Activated naive CD4-positive, alpha-beta T cell (primary cell): ENCODE measurements at places on chromosomes 11 and 22.

DNA sequence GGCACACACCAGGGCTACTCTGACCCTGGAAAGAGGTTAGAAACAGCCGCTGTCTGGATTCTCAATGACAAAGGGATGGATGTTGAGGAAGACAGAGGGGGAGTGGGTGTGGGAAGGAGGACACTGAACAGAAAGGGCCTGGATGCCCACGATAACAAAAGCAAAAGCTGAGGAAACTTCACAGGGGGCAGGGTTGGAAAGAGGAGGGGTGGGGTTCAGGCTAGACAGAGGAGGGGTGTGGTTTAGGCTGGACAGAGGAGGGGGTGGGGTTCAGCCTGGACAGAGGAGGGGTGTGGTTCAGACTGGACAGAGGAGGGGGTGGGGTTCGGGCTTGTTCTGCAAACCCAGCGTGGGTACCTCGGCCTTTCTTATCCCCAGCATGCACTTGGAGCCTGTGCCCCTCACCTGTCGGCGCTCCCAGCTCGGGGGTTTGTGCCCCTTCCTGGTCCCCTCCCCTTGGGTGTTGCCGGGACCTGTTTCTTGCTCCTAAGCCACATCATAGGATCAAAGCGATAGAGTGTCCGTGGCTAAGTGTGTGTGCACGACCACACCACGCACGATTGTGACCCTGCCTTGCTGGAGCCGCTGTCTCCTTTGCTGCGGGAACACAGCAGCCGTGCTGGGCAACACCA is 75.6 kb downstream of the BRD1 start:
- no peak for DNase-seq

DNA sequence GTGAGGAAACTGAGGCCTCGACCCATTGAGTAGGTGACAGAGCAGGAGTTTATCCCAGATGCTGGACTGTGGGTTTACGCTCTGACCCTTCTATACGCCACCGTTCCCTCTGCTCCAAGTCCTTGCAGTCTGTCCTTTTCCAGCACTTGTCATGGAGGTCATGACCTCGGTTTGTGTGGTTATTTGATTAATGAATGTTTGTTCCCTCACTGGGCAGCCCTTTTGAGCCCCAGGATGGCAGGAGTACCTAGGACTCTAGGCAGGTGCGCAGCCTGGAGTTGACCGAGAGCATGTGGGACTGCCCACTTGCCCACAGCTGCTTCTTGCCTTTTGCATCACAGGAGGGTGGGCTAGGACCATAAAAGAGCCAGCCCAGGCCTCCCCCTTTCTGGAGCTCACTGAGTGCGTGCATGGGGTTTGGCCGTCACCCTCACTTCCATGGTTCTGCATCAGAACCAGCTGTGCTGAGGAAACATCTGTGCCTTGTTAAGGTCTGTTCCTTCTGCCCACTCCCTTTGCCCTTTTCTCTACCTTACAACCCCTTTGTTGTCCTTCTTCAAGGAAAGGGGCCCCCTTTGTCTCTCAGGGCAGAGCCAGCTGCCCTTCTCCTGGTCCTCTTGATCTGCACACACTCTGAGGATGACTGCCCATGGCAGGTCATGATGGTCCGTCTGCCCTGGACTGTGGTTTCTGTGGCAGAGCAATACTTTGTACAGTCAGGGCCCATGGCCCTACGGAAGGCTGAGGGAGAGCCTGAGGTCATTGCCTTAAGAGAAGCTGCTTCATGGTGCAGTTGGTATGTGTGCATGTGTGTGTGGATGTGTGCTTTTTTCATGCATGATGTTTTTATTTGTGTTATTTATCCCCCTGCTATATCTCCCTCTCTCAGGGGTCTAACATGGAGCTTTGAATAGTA is 38.2 kb downstream of the BMAL1 start:
- DNase-seq: no peak

- no peak for DNase-seq
Measured at GRCh38 chr11:75589933-75590332, 27.9 kb downstream of the SERPINH1 start.

- no peak for DNase-seq
Measured at GRCh38 chr11:119610836-119611426, 118.1 kb downstream of the NECTIN1 start.

DNA sequence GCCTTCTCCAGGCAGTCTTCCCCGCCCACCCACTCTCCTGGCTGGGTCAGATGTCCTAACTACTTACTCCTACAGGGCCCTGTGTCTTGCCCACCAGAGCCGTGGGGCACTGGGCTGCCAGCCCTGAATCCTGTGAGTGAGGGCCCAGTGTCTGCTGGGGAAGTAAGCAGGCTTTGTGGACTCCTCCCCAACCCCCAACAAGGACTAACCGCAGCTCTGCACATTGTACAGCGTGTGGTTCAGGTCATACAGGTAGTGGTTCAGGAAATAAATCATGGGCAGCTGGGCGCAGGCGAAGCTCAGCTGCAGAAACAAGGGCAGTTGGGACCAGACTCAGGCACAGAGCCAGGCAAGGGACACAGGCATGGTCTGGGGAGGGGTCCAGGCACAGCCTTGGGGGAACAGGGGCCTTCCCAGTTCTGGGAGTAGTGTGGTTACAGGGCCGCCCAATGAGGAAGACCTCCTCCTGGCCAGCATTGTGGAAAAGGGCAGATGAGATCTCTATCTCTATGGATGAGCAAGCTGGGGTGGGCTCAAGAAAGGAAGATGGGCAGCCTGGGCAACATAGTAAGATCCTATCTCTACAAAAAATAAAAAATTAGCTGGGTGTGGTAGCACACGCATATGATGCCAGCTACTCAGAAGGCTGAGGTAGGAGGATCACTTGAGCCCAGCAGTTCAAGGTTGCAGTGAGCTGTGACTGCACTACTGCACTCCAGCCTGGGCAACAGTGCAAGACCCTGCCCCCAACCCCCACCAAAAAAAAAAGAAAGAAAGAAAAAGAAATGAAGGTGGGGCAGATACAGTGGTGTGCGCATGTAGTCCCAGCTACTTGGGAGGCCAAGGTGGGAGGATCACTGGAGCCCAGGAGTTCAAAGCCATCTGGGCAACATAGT is 5.5 kb downstream of the UNC93B1 start:
- no peak for DNase-seq

GRCh38 chr11:44306918-44307244 is 3.1 kb downstream of the ALX4 start:
- DNase-seq: no peak

DNA sequence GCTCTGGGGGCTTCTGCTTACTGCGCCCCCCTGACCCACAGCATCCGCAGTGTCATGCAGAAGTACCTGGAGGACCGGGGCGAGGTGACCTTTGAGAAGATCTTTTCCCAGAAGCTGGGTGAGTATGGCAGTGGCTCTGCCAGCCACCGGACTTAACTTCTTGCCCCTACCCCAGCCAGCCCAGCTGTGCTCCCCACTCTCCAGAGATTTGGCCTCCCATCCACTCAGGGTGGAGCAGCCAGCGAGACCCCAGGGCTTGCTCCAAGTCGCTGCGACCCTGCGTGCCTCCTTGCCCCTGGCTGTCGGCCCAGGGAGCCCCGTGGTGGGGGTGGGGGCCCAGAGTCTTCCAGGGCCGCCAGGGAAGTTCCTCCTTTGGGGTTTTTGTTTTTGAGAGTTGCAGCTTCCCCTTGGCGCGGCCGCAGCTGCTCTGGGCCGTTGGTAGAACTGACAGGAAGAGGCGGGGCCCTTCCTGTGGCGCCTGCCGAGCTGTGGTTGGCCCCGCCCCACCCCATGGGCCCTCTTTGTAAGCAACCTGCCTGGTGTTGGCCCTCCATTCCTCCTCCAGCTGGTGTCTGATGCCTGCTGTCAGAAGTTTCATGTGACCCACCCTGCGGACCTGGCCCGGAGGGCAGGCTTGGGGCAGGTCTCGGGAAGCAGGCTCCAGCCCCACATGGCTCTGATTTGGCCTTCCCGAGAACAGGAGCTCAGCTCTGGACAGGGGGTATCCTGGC is 11.1 kb downstream of the GRK2 start:
- DNase-seq: peak; percentile 91

GRCh38 chr11:121018746-121019145 is 5.2 kb upstream of the TBCEL start:
- no peak for DNase-seq

- DNase-seq: no peak
Measured at GRCh38 chr22:19229600-19229999, 51.1 kb upstream of the SLC25A1 start.

DNA sequence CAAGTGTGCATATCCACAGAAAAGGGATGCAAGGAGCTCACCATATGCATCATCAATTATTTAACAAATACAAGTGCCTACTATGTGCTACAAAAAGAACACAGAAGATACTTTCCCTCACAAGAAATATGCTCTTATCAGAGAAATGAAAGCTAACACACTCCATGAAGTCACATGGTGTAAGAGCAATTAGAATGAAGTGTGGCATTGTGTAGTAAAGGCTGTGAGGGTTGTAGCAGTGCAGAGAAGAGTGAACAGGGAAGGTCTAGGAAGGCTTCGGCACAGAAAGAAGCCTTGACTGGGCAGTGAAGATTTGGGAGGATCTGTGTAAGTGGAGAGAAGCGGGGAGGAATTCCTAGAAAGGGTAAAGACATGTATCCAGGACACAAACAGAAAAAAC is 22.5 kb downstream of the PPP2R1B start:
- DNase-seq: no peak

- DNase-seq: no peak
Measured at GRCh38 chr22:48757985-48758561, 1069.6 kb downstream of the BRD1 start.

- DNase-seq: no peak
Measured at GRCh38 chr11:114318361-114318760, 22.2 kb downstream of the NNMT start.

GRCh38 chr22:44293876-44294275 is 18.9 kb downstream of the SHISAL1 start:
- no peak for DNase-seq

GRCh38 chr11:74144592-74144991 is 26.2 kb downstream of the C2CD3 start:
- no peak for DNase-seq

GRCh38 chr11:121309688-121310087 is 17.1 kb downstream of the SC5D start:
- DNase-seq: no peak

GRCh38 chr11:32105871-32106560 is 15.1 kb downstream of the RCN1 start:
- no peak for DNase-seq

- peak; percentile 38 for DNase-seq
Measured at GRCh38 chr11:61041755-61042518, 60.4 kb upstream of the CD5 start.

DNA sequence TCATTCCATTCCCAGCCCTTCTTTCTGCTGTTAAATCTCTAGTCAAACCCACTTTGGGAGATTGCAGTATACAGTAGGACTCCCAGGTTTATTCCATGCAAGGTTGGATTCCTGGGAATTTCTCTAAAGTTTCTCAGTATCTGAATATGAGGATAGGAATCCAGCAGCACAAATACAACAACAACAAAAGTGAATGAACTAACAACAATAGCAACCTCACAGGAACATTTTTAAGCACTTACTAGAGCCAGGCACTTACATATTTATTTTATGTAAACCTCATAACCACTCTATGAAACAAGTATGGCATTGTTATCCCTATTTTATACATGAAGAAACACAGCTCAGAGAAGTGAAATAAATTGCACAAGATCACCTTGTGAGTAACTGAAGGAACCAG is 1.9 kb downstream of the MMP7 start:
- DNase-seq: no peak

GRCh38 chr22:20240447-20240764 is 27.7 kb downstream of the RTN4R start:
- no peak for DNase-seq

DNA sequence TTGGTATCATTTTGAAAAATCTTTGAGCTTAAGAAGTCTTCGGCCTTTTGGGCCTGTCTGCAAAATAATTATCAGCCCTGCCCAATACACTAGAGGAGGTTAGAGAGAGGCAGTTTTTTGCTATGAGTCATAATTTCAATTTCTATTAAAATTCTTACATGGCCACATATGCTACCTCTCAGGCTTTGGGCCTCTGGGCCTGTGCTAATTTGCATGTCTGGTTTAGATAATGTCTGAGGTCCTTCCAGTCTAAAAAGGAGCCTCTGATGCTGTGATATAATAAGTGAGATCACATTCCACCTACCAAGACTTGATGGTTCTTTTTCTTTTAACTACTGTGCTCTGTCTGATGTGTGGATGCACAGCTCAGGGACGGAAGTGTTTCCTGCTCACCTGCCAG is 70.8 kb downstream of the KCNJ1 start:
- no peak for DNase-seq

DNA sequence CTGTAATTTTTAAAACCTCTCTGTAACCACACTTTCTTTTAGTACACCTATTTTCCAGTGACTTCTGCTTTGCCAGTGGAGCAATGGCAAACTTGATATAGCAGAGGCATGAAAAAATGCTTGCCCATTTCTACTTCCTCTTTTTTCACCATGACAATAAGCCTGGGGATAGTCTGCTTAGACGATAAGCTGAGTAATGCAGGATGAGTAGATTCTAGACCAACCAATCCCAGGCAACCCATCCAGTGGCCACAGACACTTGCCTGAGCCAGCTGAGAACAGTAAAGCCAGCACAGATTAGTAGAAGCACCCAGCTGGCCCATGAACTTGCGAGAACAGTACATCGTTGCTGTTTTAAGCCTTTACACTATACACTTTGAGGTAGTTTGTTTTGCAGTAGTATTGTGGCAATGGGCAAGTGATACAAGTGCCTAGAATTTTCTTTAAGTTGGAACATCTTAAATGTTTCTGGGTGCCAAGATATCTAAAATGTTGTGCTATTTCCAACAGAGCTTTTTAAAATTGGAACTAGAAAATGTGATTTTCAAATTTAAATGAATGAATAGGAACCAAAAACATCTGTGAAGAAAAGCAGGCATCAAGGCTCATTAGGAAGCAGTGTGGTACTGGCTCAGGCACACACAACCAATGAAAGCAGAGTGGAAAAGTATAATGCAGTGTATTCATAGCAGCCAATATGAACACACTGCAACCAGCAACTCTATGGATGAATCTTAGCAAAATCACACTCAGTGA is 37.7 kb downstream of the DDI1 start:
- DNase-seq: no peak

GRCh38 chr11:24386546-24387397 is 110.1 kb upstream of the LUZP2 start:
- DNase-seq: no peak

GRCh38 chr22:32879550-32879949 is 78.0 kb downstream of the TIMP3 start:
- no peak for DNase-seq

DNA sequence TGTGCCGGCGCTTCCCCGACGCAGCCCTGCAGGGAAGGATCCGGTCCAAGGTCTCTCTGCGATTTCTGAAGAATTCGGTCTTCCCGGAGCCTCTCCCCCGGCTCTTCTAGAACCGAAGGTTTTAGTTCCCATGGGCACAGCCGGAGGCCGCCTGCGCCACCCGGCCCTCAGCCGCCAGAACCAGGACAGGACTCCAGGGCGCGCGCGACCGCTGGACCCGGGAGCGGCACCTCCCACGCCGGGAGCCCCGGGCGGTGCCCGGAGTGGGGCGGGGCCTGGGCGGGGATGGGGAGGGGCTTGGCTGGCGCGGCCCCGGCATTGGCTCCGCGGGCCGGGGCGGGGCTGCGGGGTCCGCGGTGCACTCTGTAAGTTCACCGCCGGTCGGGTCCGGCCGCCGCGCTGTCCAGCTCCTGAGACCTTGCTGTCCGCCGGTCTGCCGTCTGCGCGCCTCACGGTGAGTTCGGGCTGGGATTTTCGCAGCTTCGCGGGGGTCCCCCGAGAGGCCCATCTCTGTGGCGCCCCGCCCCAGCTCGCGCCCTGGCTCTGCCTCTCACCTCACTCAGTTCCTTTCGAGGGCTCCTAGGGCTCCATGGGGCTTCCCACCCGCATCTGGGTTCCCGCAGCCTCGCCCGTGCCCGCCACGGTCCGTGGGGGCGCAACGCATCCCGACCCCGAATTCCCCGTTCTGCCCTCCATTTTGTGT is at the start of gene CDC42EP2:
Gene CDC42EP2, plus strand, starts transcription at position 366 of the 703 bp plus-strand sequence. CDS start 6,033 bp downstream, outside the sequence.
- DNase-seq: peak; percentile 69
